ENCODE measurements at places on chromosomes 3 and 15.

DNA sequence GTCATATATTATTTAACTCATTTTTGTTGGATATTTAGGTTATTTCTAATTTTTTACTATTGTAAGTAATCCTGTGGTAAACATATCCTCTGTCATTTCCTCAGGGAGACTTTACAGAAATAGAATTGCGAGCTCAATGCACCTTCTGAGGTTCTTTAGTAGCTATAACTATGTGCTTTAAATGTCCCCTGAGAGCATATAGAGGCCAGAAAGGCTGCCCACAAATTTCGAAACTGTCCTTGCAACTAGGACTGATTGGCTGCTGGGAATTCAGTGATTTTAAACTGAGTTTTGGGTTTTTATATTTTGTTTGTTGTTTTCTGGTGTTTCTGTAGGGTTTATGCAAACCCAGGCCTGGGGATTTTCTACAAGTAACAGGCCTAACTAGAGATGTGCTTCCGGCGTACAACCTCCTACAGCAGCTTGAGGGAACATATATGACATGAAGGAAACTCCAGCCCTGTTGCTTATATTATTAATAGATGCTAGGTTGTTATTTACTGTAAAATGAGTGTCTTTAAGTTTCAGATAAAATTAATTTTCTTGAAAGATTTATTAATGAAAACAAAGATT is 29.1 kb upstream of the P4HTM start:
- DNase-seq, result no peak

- no peak for DNase-seq
Measured at GRCh38 chr3:11021611-11022011, 29.1 kb downstream of the SLC6A1 start.

- no peak for DNase-seq
Measured at GRCh38 chr3:118171236-118171852, 863.3 kb downstream of the IGSF11 start.

DNA sequence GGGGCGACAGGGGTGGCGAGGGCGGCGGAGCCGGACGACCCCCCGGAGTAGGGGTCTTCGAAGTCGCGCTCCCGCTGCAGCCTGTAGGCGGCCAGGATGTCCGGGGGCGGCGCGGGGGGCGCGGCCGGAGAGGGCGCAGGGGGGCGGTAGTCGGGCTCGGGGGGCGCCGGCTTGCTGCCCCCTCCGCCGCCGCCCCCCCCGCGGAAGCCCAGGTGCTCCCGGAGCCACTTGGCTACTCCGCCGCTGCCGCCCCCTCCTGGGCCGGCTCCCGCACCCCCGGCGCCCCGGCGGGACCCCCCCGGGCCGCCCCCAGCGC is 230 bp downstream of the SHF start:
- DNase-seq, result no peak

DNA sequence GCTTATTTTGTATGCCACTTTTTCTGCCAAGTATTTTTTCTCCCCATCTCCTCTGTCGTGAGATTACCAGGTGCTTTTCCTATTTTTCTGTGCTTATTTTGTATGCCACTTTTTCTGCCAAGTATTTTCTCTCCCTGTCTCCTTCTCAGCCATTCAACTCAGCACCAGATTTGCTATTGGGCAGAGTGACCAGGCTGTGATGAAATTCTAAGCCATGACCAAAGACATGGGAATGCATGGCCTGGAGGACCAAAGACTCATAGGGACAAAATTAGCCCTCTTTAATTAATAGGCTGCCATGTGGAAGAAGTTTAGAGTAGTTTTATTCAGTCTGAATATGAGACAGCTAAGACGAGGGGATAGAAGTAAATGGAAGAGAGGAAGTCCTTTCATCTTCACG is 257.4 kb downstream of the SQOR start:
- no peak for DNase-seq

GRCh38 chr3:123749711-123750110 is 134.4 kb downstream of the MYLK start:
- no peak for DNase-seq

GRCh38 chr3:122168044-122168443 is 15.4 kb upstream of the CASR start:
- DNase-seq, result no peak

GRCh38 chr3:113234028-113234427 is 22.7 kb downstream of the BOC start:
- no peak for DNase-seq

GRCh38 chr3:191568206-191568605 is 107.2 kb downstream of the PYDC2 start:
- DNase-seq, result no peak

DNA sequence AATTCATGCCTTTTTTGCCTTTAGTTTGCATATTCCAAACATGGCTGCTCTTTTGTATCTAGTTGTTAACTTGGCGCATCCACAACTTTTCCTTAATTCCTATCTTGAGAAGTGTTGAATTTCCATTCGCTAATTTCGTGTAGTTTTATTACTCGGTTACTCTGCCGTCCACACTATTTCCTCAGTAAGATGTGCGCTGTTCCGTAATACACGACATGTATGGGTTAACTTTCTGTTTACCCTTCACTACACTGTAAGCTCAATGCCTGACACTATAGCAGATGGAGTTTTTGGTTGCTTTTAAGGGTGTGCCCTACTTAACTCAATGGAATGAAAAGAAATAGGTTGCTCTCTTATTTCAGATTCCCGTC is 724 bp downstream of the RPSA start:
- no peak for DNase-seq

- DNase-seq, result no peak
Measured at GRCh38 chr3:177471733-177472480, 274.6 kb upstream of the TBL1XR1 start.

DNA sequence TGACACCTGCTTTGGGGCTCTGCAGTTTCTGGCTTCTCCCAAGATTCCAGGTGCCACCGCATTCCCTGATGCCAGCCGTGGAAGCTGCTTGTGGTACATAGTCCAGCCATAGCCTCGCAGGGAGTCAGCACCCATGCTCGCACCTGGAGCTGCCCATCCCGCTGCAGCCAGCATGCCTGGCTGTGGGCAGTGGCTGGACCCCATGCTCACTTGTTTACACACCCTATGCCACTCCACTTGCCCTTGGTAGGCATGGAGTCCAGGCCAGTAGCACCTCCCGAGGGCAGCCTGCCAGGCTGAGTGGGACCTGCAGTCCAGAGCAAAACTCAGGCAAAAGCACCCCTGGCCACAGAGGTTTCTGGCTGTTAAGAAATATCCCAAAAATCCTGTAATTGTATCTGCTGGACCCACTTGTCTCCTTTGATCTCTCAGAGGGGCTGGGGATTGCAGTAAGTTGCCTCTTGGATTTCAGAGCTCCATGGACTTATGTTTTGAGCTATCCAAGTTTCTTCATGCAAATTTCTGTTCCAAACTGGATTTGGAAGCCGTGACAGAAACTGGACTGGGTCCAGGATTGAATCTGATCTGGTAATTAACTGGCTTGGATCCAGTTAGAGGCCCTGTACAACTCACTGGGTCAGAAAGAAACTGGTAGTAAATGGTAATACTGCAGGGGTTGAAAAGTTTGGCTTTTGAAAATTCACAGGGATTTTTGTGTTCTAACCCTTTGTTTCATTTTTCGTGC is 149.3 kb downstream of the FMN1 start:
- no peak for DNase-seq

DNA sequence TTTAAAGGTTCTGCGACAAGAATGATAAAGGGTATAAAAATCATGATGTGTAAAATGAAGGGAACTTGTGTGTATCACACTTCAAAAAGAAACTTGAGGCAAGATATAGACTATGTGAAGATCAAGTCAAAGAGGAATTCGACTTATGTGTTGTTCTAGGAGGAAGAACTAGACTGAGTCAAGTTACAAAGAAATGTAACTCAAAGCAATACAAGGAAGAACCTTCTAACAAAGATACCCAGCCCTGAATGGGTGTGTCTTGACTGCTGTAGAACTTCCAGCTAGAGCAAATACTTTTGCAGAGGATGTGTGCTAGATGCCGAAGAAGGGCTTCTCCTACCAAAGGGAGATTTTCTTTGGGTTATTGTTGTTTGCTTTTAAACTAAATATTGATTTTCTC is 2.4 kb downstream of the SLC49A4 start:
- no peak for DNase-seq

- no peak for DNase-seq
Measured at GRCh38 chr15:50146632-50147031, 27.6 kb upstream of the ATP8B4 start.

- DNase-seq, result peak; percentile 52
Measured at GRCh38 chr15:65184305-65184867, 756 bp downstream of the CLPX start.

GRCh38 chr3:142211034-142211433 is 14.4 kb downstream of the GK5 start:
- peak; percentile 32 for DNase-seq

- peak; percentile 17 for DNase-seq
Measured at GRCh38 chr3:190116551-190117067, 4.1 kb downstream of the P3H2 start.

GRCh38 chr3:111748132-111748531 is 110.9 kb upstream of the PHLDB2 start:
- no peak for DNase-seq

Measured in SK-N-DZ (cell line).